Muscle of leg (tissue), 16 donors: ENCODE measurements at places on chromosomes 5 and 9. TPM values are rescaled to one million over a fixed set of nuclear protein-coding genes. Genes with fewer than 3 reads are reported as not detected.

DNA sequence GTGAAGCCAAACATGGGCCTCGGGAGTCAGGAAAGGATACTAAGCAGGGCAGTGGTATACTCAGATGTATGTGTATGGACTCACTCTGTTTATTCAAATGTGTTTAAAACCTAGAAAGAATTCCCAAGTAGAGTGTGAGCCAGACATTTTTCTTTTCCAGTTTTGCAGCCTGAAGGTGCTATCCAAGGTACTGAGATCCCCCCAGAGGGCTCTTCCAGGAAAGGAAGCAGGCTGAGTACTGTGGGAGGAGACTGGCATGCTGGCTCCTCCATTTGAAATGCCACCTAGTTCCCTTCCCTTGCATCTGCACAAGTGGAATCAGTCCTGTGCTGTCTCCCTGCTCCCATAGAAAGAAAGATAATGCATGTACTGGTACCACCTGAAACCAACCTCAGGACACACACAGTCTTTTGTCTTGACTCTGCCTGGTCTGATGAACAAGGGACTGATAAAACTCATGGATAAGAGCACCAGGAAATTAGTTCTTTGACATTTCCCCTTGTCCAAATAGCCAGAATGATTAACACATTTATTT lies 85.9 kb downstream of the HRH2 start:
- H3K36me3 ChIP-seq: no peaks in the 10 kb centered on the region
- peak; percentile 7 for DNase-seq
- H3K4me3 ChIP-seq: no peak overlapping the region
- H3K4me1 ChIP-seq: no peaks in the 10 kb centered on the region
- H3K27me3 ChIP-seq: peaks cover 2% of the 10 kb centered on the region

- H3K27me3 ChIP-seq: peaks cover 5% of the 10 kb centered on the region
- DNase-seq: no peak
- H3K36me3 ChIP-seq: no peaks in the 10 kb centered on the region
- no peak overlapping the region for H3K27ac ChIP-seq
- peaks cover 27% of the 10 kb centered on the region for H3K4me1 ChIP-seq
Measured at GRCh38 chr5:1555808-1556731, 32.3 kb upstream of the LPCAT1 start.

DNA sequence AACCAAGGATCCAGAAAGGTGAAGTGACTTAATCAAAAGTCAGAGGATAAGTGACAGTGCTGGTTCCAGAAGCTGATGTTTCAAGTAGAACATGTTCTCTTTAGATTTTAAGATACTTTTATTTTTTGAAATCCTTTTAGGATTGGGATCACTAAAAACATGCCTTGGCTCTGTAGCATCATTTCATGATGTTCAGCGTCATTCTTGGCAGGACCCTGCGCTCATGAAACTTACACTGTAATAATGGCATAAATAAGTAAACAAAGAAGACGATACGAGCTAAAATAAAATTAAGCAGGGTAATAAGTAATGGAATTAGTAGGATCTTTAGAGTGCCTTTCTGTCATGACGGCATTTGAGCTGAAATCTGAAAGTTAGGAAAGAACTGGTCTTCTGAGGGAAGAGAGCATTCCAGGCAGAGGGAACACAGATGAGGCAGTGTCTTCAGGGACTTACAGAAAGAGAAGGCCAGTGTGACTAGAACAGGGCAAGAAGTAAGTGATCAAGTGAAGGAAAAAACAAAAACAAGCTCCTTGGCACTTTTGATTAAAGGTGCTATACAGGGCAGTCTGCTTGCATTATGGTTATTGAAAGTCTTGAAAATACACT lies 19.9 kb downstream of the CTNNA1 start:
- H3K4me1 ChIP-seq: no peaks in the 10 kb centered on the region
- no peak overlapping the region for H3K4me3 ChIP-seq
- peak overlapping the region; percentile 1 for H3K27ac ChIP-seq
- peak; percentile 55 for DNase-seq
- peaks cover 7% of the 10 kb centered on the region for H3K36me3 ChIP-seq
- no peaks in the 10 kb centered on the region for H3K27me3 ChIP-seq

DNA sequence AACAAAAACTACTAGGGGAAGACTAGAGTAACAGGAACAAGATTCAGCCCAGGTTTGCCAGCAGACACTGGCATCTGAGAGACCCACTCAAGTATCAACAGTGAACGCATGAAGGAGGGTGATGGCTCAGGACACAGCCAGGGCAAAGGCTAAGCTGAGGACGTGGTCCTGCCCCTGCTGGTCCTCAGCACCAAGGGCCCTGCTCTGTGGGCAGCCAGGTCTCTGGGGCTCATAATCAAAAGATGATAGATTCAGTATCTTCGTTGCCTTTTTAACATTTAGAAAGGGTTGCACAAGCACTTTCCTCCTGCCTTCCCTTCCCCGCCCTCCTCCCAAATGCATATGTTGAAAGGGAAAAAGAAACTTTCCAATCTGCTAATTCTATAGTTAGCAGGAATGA lies 31.5 kb downstream of the MACROH2A1 start:
- no peak overlapping the region for H3K4me3 ChIP-seq
- no peak for DNase-seq
- peaks cover 31% of the 10 kb centered on the region for H3K4me1 ChIP-seq
- peaks cover 43% of the 10 kb centered on the region for H3K36me3 ChIP-seq
- no peak overlapping the region for H3K27ac ChIP-seq

DNA sequence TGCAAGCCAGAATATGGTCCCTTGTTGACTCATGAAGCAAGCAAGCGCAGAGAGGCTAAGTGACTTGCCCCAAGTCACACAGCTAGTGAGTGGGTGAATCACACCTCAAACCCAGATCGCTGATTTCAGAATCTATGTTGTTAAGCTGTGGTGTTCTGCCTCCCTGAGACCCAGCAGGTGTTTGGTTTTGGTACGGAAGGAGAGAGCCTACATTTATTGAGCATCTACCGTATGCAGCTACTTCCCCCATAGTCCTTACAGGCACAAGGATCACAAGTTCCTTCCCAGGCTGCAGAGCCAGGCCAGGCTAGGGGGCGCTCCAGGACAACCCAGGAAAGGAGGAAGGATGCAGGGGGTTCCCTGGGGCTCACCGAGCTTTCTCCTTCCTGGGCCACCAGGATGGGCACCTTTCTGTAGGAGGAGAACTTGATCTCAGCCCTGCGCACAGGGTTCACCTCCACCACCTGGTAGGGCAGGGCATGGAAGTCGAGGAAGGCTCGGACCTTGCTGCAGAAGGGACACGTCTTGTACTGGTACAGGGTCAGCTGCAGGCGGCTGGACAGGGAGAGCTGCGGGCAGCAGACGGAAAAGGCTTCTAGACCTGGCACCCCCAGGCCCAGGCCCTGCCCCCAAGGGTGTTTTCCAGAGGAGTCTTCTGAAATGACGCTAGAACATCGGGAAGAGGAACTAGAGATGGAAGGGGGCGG lies 2.5 kb downstream of the PTGES2 start:
- no peaks in the 10 kb centered on the region for H3K27me3 ChIP-seq
- H3K27ac ChIP-seq: no peak overlapping the region
- peak; percentile 73 for DNase-seq
- H3K36me3 ChIP-seq: peaks cover 43% of the 10 kb centered on the region
- no peak overlapping the region for H3K4me3 ChIP-seq

DNA sequence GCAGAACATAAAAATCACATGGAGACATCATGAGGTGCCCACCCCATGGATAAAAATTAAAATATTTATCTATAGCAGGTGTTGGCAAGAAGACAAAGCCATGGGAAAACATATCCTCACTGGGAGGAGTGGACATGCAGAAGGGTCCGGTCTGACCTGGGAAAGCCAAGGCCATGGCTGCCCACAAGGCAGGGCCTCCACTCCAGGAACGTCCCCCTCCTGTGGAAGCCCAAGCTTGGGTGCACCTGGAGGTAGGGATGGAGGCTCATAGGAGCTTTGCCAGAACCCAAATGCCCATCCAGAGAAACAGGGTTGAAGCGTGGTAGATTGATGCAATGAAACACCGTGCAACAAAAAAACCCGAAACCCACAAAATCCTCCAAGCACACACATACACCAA lies 81.4 kb upstream of the COL5A1 start:
- DNase-seq: no peak
- peaks cover 42% of the 10 kb centered on the region for H3K4me1 ChIP-seq
- H3K4me3 ChIP-seq: no peak overlapping the region
- H3K27ac ChIP-seq: no peak overlapping the region

DNA sequence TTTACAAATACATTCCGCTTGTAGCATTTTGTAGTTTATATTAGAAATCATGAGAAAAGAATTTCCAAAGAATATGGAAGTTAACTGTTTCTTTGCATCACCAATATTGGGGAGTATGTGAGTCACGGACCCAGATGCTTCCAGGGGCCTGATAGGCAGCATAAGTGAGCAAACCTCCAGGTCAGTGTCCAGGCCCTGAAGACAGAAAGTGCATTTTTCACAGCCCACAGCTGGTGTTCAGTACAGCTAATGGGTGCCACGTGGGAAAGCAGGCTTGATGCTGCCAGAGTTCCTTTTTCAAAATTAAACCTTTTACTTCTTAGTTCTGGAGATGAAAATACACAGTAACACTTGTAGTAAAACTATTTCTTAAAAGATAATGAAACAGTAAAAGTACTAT lies 454.4 kb upstream of the ACTBL2 start:
- H3K4me3 ChIP-seq: no peak overlapping the region
- no peak for DNase-seq
- H3K4me1 ChIP-seq: no peaks in the 10 kb centered on the region
- H3K27me3 ChIP-seq: no peaks in the 10 kb centered on the region

DNA sequence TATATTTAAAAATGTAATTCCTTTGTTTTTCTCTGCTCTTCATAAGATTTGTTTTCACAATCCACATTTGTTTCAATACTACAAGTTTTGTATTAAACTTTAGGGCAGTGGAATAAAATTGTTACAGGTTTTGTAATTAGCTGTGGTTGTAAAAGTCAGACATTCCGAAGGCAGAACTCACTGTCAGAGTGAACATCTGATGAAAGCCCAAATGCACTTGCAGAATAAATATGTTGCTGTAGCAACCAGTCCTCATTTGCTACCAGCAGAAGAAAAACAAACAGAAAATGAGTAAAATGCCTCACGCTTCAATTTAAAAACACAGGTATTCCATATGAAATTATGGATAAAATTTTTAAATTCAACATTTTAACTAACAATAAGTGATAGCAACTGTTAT lies 740.1 kb upstream of the FAM174A start:
- no peaks in the 10 kb centered on the region for H3K4me1 ChIP-seq
- no peak overlapping the region for H3K27ac ChIP-seq
- H3K4me3 ChIP-seq: no peak overlapping the region
- H3K27me3 ChIP-seq: no peaks in the 10 kb centered on the region
- no peaks in the 10 kb centered on the region for H3K36me3 ChIP-seq

INSYN2B gene
- 0.04 TPM for total RNA-seq

GRCh38 chr5:128014578-128014977 lies 69.0 kb upstream of the SLC12A2 start:
- no peak overlapping the region for H3K27ac ChIP-seq
- no peaks in the 10 kb centered on the region for H3K4me1 ChIP-seq
- H3K27me3 ChIP-seq: no peaks in the 10 kb centered on the region
- no peaks in the 10 kb centered on the region for H3K36me3 ChIP-seq
- no peak overlapping the region for H3K4me3 ChIP-seq

C9 gene
- total RNA-seq: 0.22 TPM

- peaks cover 64% of the 10 kb centered on the region for H3K27me3 ChIP-seq
- no peak for DNase-seq
- no peak overlapping the region for H3K27ac ChIP-seq
- peaks cover 17% of the 10 kb centered on the region for H3K4me1 ChIP-seq
Measured at GRCh38 chr5:320524-321229, 837 bp upstream of the AHRR start.

GRCh38 chr9:65458992-65459391 lies 174.0 kb upstream of the FOXD4L5 start:
- H3K36me3 ChIP-seq: no peaks in the 10 kb centered on the region
- H3K4me3 ChIP-seq: no peak overlapping the region
- H3K4me1 ChIP-seq: no peaks in the 10 kb centered on the region
- no peak overlapping the region for H3K27ac ChIP-seq

- DNase-seq: peak; percentile 55
- no peaks in the 10 kb centered on the region for H3K27me3 ChIP-seq
- no peaks in the 10 kb centered on the region for H3K36me3 ChIP-seq
- no peak overlapping the region for H3K4me3 ChIP-seq
Measured at GRCh38 chr9:14066831-14067230, 247.1 kb downstream of the NFIB start.

SHOC1 gene
- total RNA-seq: not detected

C6 gene
- 0.18 TPM for total RNA-seq
